Globus pallidus (tissue), 1 donor: ENCODE measurements at places on chromosomes 2 and 18.
A peak's percentile ranks its signal among the peaks of the same experiment; 100 is the strongest.

- DNase-seq: no peak
Measured at GRCh38 chr2:26086155-26086637, 52.3 kb downstream of the RAB10 start.

DNA sequence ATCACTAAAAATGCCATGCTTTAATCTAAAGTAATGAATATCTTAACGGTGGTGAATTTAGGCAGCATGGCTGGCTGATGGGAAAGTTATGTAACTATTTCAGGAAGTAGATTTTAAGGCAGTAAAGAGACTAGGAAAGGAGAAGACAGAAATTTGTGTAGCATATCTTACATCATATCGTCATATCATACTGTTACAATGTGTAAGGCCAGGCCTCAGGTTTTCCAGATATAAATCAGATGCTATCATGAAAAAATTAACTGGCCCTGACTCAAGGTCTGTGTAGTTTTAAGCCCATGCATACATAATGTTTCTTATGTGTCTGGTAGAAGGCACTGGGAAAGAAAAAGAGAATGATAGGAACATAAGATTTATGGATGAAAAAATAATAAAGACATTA, 8.9 kb upstream of the FAP start:
- DNase-seq: no peak

DNA sequence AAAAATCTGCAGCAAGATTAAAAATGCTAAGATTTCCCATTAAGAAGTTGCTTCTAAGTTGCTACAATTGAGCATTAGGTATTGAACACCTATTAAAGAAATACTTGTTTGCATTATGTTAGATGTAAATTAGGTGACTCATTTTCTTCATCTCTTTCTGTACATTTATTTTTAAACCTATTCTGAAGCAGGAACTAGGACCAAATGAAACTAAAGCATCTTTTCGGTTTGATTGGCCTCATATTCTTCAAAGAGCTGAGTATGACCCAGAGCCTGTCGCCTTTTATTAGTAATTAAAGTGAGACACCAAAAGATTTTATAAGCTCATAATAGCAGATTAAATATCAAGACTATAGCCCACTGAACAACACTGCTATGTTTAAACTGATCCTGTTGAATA, 83.4 kb upstream of the ZEB2 start:
- DNase-seq: no peak

- no peak for DNase-seq
Measured at GRCh38 chr2:184599054-184599871, 934 bp downstream of the ZNF804A start.

- no peak for DNase-seq
Measured at GRCh38 chr2:179793238-179793637, 68.2 kb downstream of the ZNF385B start.

GRCh38 chr2:46335391-46336282, 38.4 kb downstream of the EPAS1 start:
- peak; percentile 71 for DNase-seq

- no peak for DNase-seq
Measured at GRCh38 chr2:209653134-209653533, 118.5 kb upstream of the UNC80 start.

GRCh38 chr2:206230060-206230762, 44.3 kb upstream of the ZDBF2 start:
- DNase-seq: no peak

- no peak for DNase-seq
Measured at GRCh38 chr2:101208830-101209229, 43.9 kb upstream of the CNOT11 start.

- peak; percentile 70 for DNase-seq
Measured at GRCh38 chr2:35410431-35411061, 945.0 kb upstream of the CRIM1 start.

- DNase-seq: no peak
Measured at GRCh38 chr2:98664323-98664722, 55.9 kb downstream of the UNC50 start.

GRCh38 chr18:27848336-27848735, 328.6 kb downstream of the CDH2 start:
- DNase-seq: no peak

- no peak for DNase-seq
Measured at GRCh38 chr2:152646775-152647174, 70.5 kb downstream of the PRPF40A start.

DNA sequence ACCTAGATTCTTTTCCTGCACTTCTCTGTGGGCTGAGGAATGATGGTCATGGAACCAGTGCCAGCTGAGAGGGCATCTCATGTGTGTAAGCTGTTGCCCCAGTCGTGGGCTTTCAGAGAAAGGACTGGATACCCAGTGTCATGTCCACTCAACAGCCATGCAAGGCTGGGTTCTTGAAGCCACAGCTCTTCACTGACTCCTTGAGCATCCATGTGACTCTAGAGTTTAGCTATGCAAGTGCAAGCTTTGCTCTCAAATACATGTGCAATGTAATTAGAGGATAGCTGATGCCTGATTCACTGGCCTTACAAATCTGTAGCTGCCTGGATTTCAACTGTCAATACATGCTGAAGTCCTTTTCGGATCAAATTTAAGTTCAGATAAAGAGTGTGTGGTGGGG, 46.8 kb upstream of the EML6 start:
- DNase-seq: no peak

DNA sequence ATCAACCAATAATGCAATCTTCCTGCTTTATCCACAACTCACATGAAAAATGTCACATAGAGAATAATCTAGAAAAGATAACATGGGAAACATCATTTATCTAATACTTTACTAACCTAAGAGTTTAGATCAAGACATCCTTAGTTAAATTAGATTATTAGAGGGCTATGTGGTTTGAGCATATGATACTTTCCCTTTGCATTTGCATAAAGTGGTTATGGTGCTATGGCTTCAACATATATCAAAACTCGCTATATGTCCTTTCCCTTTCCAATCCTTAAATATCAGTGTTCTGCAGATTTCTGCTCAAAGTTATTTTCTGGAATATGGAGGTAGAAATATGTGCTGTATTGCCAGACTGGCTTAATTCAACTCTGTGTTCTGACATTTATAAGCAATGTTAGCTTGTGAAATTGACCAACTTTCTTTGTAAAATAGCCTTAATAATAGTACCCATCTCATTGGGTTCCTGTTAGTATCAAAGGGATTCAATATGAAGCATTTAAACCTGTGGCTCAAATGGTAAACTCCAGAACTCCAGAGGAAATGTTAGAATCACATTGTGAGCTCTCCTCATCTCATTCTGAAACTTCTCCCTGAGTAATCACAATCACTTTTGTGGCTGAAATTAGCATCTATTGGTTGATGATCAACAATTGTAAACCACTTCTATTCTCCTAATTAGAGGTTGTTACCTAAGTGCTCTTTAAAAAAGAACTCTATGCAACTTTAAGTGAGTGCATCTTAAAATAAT, 1089.9 kb upstream of the SLC39A10 start:
- no peak for DNase-seq

- DNase-seq: no peak
Measured at GRCh38 chr2:1713142-1713838, 31.0 kb downstream of the PXDN start.

DNA sequence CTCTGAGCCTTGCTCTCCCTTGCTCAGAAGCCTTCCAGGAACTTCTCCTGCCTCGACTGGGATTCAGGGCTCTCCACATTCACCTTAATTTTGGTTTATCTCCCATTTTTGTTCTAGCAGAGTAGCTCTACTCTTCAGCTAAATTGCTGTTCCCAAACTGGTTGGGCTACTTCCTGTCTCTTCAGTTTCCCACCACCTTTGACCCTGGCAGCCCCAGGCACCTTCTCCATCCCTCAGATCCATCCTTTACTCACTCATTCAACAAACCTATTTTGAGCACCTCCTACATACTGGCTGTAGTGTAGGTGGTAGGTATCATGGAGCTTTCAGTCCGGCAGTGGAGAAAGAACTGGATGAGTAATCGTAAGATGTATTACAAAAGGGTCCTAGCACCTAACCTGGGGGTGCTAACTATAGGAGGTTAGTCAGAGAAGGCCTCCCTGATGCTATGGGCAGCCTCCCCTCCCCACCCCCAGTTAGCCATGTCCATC, 26.3 kb downstream of the MERTK start:
- DNase-seq: no peak

DNA sequence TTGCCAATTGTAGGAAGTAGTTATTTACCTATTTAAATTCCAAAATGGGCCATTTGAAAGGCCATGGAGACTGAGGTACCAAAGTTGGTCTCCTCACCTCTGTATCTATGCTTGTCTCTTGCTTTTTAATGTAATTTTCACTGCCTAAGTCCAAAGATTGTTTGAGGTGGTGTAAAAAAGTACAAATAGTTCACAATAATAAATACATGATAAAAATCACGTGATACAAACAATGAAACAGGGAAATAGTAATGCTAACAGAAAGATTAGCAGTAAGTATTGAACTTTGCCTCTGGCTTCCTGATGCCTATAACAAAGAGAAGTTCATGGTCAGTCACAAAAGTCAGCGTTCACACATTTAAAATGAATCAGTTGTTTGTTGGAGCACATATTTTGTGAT, 67.6 kb downstream of the CNTNAP5 start:
- DNase-seq: no peak

- no peak for DNase-seq
Measured at GRCh38 chr2:54318821-54319220, 62.8 kb upstream of the TSPYL6 start.

- DNase-seq: no peak
Measured at GRCh38 chr18:75241705-75242104, 31.1 kb downstream of the TSHZ1 start.

DNA sequence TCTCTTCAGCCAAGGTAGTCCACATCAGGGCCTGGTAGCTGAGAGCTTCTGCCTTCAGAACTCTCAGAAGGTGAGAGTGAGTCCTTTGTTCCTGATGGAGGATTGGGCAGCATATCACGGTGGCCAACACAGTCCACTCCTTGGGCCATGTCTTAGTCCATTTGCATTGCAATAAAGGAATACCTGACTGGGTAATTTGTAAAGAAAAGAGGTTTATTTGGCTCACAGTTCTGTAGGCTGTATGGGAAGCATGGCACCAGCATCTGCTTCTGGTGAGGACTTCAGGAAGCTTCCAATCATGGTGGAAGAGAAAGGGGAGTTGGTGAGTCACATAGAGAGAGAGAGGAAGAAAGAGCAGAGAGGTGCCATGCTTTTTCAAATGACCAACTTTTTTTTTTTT, 98.8 kb downstream of the ADCYAP1 start:
- DNase-seq: no peak

DNA sequence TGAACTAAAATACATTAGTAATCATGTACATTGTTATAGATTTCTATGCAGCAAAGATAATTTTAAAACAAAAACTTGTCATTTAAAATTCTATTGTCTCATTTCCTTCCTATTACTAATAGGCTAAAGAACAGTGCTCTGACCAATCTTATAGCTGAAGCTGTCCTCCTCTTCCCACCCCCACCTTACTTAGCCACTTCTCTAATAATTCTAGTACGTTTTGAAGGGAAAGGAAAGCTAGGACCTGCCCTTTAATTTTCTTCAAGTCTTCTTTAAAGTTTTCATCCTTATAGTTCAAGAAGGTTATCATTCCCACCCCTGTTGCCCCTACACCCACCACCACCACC, 121.6 kb downstream of the RBMS1 start:
- DNase-seq: no peak

DNA sequence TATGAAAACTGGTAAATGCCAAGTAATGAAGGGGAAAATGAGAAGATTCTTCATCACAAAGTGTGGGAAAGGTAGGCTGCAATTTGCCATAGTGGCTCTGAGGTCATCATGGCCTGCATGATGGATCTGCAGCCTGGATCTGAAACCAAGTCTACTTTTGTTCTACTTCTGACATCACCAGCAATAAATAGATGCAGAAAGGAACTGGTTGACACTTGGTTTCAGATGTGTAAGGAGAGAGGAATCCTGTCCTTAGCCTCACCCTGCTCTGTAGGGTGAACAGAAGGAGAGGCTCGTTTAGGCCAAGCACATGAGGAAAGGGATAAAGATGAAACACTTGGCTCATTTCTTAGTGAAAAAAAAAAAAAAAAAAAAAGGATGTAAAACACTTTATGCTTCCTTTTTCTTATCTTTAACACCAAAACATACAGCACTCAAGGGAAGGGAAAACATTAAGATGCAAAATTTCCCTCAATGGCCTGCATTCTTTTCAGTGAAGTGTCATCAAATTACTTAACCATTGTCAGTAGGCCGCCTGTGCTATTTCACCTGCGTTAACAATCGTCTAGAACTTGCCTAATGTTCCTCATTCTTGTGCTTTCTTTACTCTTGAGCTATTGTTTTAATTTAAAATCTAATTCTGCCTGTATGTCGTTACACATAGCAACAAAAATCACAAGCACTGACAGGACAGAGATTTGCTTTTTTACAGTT, 3.9 kb downstream of the NEB start:
- DNase-seq: no peak

GRCh38 chr2:215465256-215465655, 29.4 kb upstream of the FN1 start:
- no peak for DNase-seq

GRCh38 chr2:84846741-84847142, 34.1 kb downstream of the TRABD2A start:
- no peak for DNase-seq

DNA sequence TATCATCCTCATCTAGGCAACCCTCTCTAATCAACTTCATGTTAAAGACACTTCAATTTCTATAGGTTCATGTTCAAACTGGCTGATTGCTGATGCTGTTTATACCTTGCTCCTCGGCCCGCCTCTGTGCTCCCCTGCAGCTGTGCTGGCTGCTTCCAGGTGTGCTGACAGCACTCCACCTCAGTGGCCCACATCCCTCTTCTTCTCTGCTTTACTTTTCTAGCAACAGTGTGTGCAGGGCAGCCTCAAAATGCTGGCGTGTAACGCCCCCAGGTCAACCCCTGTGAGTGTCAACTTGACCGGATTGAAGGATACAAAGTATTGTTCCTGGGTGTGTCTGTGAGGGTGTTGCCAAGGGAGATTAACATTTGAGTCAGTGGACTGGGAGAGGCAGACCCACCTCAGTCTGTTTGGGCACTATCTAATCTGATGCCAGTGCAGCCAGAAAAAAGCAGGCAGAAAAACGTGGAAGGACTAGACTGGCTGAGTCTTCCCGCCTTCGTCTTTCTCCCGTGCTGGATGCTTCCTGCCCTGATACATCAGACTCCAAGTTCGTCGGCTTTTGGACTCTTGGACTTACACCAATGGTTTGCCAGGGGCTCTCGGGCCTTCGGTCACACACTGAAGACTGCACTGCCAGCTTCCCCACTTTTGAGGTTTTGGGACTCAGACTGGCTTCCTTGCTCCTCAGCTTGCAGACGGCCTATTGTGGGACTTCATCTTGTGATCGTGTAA, 94.7 kb downstream of the COL6A3 start:
- DNase-seq: no peak

- no peak for DNase-seq
Measured at GRCh38 chr2:237412988-237413776, 782 bp downstream of the COL6A3 start.

DNA sequence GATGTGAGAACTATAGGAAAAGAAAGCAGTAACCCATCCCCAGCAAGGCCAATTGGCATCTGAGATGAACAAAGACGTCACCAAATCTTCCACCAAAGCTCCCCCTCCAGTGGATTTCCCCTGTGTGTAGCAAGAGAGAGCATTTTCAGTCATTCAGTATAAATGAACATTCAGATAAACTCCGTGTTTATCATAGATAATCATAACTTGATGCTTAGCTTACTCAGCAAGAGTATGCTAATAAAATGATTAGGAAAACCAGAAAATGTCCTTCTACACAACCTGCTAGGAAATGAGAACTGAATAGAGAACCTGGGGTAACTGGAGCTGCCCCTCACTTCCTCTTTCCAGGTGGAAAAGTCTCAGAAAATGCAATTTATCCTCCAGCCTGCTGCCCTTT, 198.0 kb upstream of the CCDC150 start:
- no peak for DNase-seq

- no peak for DNase-seq
Measured at GRCh38 chr2:48944956-48945355, 189.4 kb upstream of the LHCGR start.
